ENCODE measurements at places on chromosomes 1 and 21. TPM values are rescaled to one million over a fixed set of nuclear protein-coding genes. Genes with fewer than 3 reads are reported as not detected.

The AADACL3 gene
- not detected for total RNA-seq

The F5 gene
- total RNA-seq = 0.92 TPM

The MYOM3 gene
- 0.23 TPM for total RNA-seq

The BACE2 gene
- 6.5 TPM for total RNA-seq

The CRTC2 gene
- total RNA-seq = 2.1 TPM

The ANKRD45 gene
- 20.3 TPM for total RNA-seq

The OR2L13 gene
- 5.5 TPM for total RNA-seq

The TAF12 gene
- 20.3 TPM for total RNA-seq

The KCNJ9 gene
- 18.5 TPM for total RNA-seq

The CHI3L2 gene
- total RNA-seq = 0.92 TPM

The HMGCS2 gene
- not detected for total RNA-seq

The ECM1 gene
- total RNA-seq = 1.6 TPM

The TMPRSS15 gene
- total RNA-seq = 0.23 TPM

The ZMYND12 gene
- total RNA-seq = 1.6 TPM

The URB1 gene
- total RNA-seq = 16.6 TPM

The LEPROT gene
- total RNA-seq = 38.1 TPM

The RNU1-4 gene
- total RNA-seq = under 0.01 TPM

The ZBTB8A gene
- 25.8 TPM for total RNA-seq

The KCNE2 gene
- 0.23 TPM for total RNA-seq

The ARTN gene
- total RNA-seq = 0.46 TPM

The HENMT1 gene
- total RNA-seq = 37.8 TPM

The SV2A gene
- 183 TPM for total RNA-seq

The TTC34 gene
- total RNA-seq = 0.46 TPM

The DYNLT5 gene
- total RNA-seq = 26.1 TPM

The AGMAT gene
- 2.3 TPM for total RNA-seq

The NUF2 gene
- total RNA-seq = 6.9 TPM

The PLA2G2C gene
- not detected for total RNA-seq

The PADI1 gene
- 0.92 TPM for total RNA-seq

The HHAT gene
- total RNA-seq = 4.6 TPM

The HSD3B1 gene
- total RNA-seq = not detected

The SF3B4 gene
- total RNA-seq = 10.4 TPM

The PTGFR gene
- total RNA-seq = 4.6 TPM

The HUNK gene
- 8.1 TPM for total RNA-seq

The MFAP2 gene
- 7.4 TPM for total RNA-seq

The SLC25A34 gene
- total RNA-seq = 0.23 TPM

The SLFNL1 gene
- 0.92 TPM for total RNA-seq

The SHISAL2A gene
- total RNA-seq = 0.69 TPM

The COL24A1 gene
- total RNA-seq = 3.2 TPM

The MYBPHL gene
- 0.23 TPM for total RNA-seq

The FLG2 gene
- not detected for total RNA-seq

The SLC44A5 gene
- 47.5 TPM for total RNA-seq

The CLCN6 gene
- total RNA-seq = 28.4 TPM

The OR14K1 gene
- not detected for total RNA-seq

The SNIP1 gene
- 16.6 TPM for total RNA-seq

The PTAFR gene
- 3.5 TPM for total RNA-seq
